ENCODE measurements at places on chromosomes 16 and 17.

- DNase-seq = no peak
Observed at GRCh38 chr17:55414983-55415382, 6.7 kb downstream of the MMD start.

GRCh38 chr17:82566129-82566960, 46.8 kb downstream of the FOXK2 start:
- no peak for DNase-seq

GRCh38 chr16:55325080-55325447, 1.1 kb downstream of the IRX6 start:
- no peak for DNase-seq

GRCh38 chr17:8140065-8141029, 11.9 kb downstream of the PER1 start:
- DNase-seq = no peak
